EH (cell line): ENCODE measurements at places on chromosomes 12 and 14.

DNA sequence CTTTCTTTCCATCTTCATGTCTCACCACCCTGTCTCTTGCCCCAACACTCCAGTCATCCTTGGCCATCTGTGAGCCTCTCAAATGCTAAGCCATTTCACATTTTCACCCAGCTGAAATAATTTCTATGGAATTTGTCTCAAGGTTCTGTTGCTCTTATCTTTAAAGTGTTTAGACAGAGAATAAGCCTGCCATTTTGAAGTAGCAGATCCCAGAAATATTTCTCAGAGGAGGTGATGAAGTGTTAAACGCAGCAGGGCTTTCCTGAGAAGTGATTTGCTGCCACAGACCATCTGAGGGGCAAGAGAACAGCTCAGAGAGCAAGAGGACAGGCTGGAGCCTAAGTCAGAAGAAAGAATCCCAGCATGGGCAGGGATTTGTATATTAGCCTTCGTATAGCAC, 71.6 kb upstream of the CLMN start:
- DNase-seq: no peak

- DNase-seq: peak; percentile 56
Observed at GRCh38 chr14:68593806-68594536, 198.9 kb downstream of the ZFP36L1 start.

GRCh38 chr14:96616161-96616721, 114.1 kb downstream of the PAPOLA start:
- DNase-seq: no peak

DNA sequence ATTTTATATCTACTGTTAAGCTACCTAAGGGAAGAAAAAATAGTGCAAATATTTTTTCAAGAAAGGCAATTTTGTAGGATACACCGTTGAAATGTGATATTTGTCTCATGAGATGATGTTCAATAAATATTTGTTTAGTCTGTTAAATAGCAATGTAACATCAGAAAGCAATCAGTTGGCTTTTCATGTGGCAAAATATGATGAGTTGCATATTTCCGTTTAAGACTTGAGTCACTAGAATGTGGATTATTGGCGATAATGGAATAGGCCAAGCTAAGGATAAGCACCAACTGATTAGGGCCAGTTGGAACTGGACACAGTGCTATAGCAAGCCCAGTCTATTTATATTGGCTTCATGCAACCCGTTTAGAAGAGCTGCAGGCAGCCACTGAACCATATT, 250.4 kb upstream of the SLC16A7 start:
- DNase-seq: no peak

DNA sequence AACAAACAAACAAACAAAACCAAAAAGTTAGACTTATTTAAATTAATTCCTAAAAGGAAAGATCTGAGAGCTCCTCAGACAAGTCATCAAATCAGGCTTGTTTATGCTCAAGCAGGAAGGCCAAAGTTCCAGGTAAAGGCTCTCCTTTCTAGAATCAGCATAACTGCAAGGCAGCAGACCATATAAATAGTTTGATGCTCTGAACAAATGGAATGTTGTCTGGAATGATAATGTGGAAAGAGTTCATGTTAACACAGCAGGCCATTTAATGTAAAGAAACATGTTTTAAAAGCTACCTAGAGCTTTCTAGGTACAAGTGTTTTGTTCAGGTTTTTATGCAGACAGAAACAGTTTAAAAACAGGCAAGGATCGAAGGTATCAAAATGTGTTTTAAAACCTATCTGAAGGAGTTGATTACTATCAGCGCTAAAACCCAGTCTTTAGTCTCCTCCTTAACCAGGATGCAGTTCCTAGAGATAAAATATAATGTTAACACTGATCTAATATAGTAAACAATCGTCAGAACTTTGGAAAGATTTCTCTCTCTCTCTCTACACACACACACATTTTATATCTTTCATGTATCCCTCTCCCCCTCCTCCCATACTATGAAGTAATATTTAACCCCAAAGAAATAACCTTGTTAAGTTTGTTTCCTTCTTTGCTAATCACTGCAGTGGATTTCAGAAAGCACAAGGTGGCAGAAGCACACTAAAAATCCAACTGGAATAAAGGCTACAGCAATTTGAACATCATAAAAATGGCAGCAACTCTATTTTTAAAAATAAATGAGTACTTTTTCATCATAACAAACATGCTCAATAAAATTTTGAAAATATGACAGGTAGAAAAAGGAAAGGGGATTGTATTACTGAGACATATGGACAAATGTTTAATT, 135.5 kb downstream of the PAWR start:
- peak; percentile 65 for DNase-seq
